ENCODE measurements at places on chromosomes 16 and 17.

GRCh38 chr17:49843774-49844350 is 4.0 kb downstream of the TAC4 start:
- DNase-seq = no peak

- no peak for DNase-seq
Observed at GRCh38 chr17:34826332-34826731, 134.9 kb downstream of the CCT6B start.

GRCh38 chr16:84117494-84117843 is 727 bp upstream of the MBTPS1 start:
- DNase-seq = peak; percentile 18

DNA sequence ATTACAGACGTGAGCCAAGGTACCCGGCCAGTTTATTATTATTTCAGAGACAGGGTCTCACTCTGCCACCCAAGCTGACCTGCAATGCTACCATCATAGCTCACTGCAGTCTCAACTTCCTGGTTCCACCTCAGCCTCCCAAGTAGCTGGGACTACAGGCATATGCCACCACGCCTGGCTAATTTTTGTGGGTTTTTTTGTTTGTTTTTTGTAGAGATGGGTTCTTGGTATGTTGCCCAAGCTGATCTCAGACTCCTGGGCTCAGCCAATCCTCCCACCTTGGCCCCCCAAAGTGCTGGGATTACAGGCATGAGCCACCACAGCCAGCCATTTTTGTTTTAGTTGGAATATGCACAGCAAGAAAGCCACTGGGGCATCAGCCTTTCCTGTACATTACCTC is 115.7 kb downstream of the MRM1 start:
- no peak for DNase-seq

- DNase-seq = no peak
Observed at GRCh38 chr16:79130616-79131015, 469.9 kb downstream of the MAF start.

- DNase-seq = no peak
Observed at GRCh38 chr16:27579087-27579980, 29.4 kb downstream of the KATNIP start.

- no peak for DNase-seq
Observed at GRCh38 chr17:31593806-31594205, 202.3 kb downstream of the RAB11FIP4 start.

DNA sequence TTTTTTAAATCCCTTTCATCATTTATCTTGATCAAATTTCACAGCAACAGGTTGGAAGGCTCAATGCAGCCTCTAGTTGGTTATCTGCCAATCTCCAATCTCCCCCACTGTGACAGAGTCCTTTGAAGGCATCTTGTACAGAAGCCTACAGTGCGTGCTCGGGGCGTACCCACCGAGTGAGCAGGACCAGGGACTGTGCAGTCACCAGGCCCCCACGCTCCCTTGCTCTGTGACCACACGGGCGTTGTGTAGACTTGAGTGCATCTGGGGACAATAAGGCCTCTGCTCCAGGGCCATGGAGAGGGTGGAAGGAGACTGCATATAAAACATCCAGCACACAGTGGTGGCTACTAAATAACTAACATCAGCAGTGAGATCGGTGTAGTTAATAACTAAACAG is 63.4 kb downstream of the GTF3C1 start:
- no peak for DNase-seq

- DNase-seq = no peak
Observed at GRCh38 chr17:70318051-70318450, 148.7 kb downstream of the KCNJ2 start.

- no peak for DNase-seq
Observed at GRCh38 chr17:63911657-63912100, 621 bp upstream of the CSHL1 start.

DNA sequence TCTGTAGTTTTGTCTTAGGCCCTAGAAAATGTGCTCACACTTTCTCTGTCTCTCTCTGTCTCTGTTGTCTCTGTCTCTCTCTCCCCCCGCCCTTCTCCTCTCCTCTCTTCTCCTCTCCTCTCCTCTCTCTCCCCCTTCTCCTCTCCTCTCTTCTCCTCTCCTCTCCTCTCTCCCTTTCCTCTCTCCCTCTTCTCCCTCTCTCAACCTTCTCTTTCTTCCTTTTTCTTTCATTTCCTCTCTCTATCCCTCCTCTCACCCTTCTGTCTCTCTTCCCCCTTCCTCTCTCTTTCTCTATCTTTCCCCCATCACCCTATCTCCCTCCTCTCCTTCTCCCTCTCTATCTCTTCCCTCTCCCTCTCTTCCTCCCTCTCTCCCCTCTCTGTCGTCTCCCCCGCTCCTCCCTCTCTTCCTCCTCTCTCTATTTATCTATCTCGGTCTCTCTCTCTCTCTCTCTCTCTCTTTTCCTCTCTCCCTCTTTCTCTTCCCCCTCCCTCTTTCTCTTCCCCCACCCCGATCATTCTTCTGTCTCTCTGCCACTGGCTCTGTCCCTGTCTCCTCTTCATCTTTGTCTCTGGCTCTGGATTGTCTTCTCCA is 107.2 kb upstream of the C16orf82 start:
- no peak for DNase-seq

DNA sequence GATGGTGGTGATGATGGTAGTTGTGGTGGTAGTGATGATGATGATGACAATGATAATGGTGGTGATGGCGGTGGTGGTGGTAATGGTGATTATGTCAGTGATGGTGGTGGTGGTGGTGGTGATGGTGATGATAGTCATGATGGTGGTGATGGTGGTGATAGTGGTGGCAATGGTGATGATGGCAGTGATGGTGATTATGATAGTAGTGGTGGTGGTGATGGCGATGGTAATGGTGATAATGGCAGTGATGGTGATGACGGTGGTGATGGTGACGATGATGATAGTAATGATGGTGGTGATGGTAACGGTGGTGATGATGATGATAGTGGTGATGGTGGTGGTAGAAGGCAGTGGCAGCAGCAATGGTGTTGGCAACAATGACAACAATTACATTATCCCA is 55.3 kb downstream of the RBFOX3 start:
- DNase-seq = no peak

DNA sequence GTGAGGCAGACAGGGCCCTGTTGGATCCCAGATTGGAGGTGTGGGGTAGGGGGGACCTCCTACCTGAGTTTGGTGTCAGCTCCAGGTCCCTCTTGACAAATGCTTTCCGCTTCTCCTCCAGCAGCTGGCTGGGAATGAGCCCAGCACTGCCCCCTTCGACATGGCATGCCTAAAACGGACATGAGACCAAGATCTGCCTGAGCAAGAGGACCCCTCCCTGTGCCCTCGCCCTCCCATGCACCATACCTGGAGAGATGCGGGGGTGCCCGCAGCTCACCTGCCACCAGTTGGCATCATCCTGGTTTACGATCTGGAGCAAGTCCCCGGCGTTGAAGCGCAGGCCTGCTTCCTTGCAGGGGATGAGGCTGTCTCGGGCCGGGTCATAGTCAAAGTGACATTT is 26.2 kb downstream of the MPP2 start:
- no peak for DNase-seq

DNA sequence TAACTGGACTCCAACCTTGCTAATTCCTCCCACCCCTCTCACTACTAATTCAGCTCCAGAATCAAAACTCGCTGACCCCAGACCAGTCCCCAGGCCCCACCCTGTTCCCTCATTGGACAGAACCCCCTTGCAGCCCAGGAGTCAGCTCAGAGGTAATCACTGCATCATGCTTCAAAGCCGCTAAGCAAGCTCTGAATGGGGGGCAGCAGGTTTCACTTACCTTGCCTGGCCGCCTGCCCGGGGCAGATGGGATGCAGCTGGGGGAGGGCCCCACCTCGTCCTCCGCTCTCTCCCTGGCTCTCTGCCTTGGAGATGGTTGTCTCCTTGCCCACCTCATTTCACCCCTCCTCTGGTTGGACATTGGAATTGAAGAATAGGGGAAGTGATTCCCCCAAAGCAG is 4.8 kb upstream of the NGFR start:
- no peak for DNase-seq

DNA sequence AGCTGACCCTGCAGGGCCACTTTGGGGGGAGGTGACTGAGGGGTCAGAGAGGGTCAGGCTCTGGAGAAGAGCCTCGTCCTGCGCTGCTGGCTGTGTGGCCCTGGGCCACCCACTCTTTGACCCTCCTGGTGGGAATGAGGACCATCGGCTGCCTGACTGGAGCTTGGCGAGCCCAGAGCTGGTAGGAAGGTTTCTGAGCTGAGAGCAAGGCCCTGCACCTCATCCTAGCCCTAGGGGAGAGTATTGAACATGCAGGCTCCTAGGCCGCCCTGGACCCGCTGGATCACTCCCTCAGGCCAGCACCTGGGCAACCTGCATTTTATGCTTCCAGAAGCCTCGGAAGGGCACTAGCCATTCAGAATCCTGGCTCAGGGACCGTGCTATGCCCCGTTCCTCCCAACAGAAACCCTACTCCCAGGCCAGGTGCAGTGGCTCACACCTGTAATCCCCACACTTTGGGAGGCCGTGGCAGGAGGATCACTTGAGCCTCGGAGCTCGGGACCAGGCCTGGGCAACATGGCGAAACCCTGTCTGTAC is 14.5 kb downstream of the MAP2K3 start:
- no peak for DNase-seq

GRCh38 chr17:76239538-76240274 is 587 bp downstream of the RNF157 start:
- DNase-seq = no peak

DNA sequence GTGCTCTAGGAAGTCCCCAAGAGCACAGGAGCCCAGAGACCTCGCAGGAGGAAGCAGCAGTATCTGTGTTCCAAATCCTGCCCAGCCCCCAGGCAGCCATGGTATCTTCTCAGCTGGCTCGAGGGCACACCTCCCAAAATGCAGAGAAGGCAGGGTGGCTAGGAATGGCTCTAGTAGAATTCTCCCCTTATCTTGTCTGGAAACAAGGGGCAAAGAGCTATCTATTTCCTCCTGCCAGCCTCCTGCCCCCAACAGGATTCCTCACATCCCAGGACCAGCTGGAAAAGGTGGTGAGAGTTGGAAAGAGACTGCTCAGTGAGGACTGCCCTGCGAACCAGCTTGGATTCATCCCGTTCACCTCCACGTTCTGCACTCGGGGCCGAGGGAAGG is 8.6 kb upstream of the TSPOAP1 start:
- no peak for DNase-seq

DNA sequence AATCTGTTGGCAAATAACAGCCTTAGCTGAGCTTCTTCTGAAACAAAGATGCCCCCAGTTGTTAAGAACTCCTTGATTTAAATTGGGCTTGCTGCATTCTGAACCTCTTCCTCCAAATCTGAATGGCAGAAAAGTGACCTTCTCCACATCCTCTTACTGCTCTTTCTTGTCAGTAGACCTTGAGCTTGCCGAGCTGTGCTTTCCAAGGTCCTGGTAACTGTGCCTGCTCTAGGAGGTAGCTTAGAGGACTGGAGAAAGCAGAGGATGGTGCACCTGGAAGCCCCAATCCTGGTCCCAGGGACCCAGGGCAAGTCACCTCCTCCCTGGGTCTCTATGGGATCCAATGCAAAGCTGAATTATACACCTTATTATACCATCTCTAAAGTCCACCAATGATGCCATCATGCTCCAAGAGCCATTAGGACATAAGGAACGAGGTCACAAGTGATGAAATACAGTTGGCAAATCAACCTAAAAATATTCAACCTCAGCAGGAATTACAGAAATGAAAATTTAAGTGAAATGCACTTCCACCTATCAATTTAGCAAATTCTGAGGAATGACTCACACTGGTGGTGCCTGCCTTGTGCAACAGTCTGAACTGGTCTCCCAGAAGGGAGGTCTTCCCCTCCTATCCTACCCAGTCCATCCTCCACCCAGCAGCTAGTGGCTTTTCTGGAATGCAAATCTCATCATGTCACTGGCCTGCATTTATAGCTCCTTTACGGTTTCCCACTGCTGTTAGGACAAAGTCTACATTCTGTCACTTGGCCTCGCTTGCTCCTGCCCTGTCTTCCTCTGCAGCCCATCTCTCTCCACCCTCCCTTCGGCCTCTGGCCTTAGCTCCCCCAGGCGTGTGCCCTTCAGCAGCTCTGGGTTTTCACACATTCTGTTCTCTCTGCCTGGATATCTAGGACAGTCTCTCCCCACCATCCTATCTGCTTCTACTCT is 36.6 kb downstream of the TOM1L2 start:
- DNase-seq = no peak

GRCh38 chr16:30867747-30868146 is 26.1 kb downstream of the BCL7C start:
- no peak for DNase-seq

DNA sequence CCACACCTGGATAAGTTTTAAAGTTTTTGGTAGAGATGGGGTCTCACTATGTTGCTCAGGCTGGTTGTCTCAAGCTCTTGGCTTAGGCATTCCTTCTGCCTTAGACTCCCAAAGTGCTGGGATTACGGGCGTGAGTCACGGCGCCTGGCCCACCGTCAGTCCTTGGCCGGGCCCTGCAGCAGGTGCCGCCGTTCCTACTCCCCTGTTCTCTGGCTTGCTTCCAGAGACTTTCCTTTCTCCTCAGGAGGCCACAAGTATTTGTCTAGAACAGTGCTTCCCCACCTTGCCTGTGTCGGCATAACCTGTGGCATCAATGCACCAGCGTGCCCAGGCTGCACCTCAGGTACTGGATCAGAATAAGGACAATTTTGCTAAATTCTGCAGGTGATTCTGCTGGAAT is 3.0 kb upstream of the MGAT5B start:
- no peak for DNase-seq

GRCh38 chr17:1865252-1866037 is 35.6 kb downstream of the RPA1 start:
- peak; percentile 38 for DNase-seq

GRCh38 chr17:59372138-59372751 is 40.8 kb downstream of the YPEL2 start:
- no peak for DNase-seq

DNA sequence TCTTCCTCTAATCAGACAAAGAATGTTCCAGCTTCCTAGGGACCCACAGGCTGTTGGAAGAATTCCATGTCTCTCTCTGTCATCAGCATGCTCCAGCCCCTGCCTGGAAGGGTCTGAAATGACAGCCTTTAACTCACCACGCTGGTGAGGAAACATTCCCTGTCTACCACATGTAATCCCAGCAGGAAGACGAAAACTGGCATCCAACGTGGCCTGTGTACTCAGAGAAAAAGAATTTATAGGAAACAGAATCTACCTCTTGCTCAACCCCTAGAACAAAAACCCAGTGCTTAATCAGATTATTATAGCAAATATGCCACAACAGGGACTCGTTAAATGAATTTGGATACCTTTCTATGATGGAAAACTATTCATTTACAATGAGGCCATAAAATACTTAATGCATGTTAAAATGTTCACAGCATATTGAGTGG is 147.3 kb upstream of the FOXF1 start:
- DNase-seq = no peak

All from NCI-H1436 (cell line).